ENCODE measurements at places on chromosomes 13 and 19.

DNA sequence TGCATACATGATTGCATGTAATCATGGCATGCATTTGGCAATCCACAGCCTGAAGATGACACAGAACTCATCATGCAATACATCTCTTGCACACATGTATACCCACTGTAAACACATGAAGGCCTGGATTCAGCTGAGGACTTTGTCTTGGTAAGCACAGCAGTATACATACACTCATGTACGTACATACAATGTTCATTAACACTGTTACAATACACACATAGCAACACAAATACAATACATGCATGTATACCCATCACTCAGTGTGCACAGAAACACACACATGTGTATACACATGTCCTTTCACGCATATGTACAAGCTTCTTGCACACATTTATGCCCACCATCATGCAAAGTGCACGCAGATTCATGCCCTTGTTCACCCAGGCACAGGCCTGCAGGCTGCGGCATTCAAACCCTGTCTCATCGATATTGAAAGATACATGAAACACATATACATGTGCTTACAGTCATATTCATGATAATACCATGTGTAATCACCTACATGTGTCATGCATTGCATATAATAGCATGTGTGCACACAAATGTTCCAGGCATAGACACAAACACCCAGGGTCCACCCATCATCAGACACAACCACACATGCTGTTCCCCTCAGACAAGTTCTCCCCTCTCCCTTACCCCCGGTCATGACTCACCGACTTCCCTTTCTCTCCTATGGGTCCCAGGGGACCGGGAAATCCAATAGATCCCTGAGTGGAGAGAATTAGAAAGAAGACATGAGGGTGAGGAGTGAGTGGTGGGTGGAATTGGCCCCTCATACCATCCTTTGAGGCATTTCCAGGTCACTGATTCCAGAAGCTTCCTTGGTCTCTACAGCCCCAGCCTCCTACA, 28.7 kb downstream of the COL5A3 start:
- DNase-seq, result no peak

DNA sequence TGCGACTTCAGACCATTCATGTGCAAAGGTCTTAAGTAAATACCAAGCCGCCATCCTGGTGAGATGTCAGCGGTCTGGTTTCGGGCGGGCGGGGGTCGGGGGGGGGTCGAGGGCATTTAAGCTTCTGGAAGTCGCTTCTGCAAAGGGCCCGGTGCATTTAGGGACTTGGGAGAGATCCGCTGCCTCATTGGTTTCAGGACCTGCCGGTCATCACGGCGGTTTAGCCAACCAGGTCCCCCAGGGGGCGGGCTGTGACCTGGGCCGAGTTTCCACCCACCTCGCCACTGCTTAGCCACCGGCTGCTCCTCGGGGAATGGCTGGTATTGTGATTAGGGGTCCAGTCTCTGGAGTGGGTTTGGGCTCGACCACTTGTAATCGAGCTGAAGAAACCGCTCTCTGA, 7.8 kb downstream of the ANKLE1 start:
- DNase-seq, result no peak

- no peak for DNase-seq
Observed at GRCh38 chr13:73532987-73533510, 474.2 kb downstream of the KLF5 start.

DNA sequence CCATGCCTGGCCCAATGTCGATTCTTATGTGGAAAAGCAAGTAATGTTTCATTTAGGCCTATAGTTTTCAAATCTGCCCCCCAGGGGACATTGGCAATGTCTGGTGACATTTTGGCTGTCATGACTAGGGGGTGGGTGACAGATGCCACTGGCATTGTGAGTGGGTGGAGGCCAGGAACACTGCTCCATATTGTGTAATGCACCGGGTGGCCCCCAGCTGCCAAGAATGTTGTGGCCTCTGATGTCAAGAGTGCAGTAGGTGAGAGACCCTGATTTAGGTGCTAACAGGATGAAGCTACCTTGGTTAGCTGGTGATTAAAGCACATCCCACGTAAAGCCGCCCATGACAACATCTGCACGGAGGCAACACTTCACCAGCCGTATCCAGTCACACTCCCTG, 10.8 kb downstream of the C19orf44 start:
- DNase-seq, result no peak

GRCh38 chr13:114103801-114104654, 28.4 kb downstream of the RASA3 start:
- DNase-seq, result no peak

GRCh38 chr13:109974354-109974753, 188.0 kb upstream of the IRS2 start:
- DNase-seq, result no peak

DNA sequence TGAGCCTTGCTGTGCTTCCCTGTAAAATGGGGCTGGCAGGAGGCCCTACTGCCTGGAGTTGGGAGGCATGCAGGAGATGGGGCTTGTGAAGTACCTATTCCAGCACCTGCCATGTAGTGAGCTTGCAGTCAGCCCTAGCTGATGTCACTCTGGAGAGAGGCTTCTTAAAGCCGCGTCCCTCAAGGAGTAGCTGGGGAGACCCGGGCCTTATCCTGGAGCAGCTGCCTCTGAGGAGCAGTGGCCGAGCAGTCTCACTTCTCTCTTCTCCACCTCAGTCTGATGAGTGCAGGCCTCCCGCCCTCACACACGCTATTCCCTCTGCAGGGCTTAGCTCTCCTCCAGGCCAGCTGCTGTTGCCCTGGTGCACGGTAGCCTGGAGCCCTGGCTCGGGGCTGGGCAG, 18.0 kb downstream of the CLASRP start:
- DNase-seq, result no peak

DNA sequence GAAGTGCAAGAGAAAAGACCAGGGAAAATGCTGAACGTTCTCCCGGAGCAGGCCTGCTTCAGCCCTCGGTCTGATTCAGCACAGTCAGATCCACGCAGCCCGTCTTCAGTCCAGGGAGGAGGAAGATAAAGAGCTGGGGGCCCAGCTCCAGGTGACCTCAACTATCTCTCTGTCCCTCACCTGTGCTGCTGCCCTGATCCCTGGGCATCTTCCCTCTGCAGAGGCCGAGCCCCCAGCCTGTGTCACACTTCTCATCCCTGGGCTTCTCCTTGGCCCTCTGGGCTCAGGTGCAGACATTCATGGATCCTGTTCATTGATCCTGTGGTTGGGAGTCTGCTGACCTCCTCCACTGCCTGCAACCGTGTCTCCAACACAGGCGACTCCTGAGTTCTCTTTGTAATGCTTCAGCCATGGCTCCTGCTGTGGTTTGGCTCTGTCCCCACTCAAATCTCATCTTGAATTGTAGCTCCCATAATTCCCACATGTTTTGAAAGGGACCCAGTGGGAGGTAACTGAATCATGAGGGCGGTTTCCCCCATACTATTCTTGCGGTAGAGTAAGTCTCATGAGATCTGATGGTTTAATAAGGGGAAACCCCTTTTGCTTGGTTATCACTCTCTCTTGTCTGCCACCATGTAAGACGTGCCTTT, 27.9 kb downstream of the COL4A2 start:
- DNase-seq, result no peak

- DNase-seq, result no peak
Observed at GRCh38 chr13:42333613-42334328, 61.8 kb downstream of the AKAP11 start.

- DNase-seq, result no peak
Observed at GRCh38 chr19:35085947-35086346, 29.7 kb upstream of the FXYD3 start.

GRCh38 chr13:106597186-106597585, 29.2 kb upstream of the ARGLU1 start:
- no peak for DNase-seq

DNA sequence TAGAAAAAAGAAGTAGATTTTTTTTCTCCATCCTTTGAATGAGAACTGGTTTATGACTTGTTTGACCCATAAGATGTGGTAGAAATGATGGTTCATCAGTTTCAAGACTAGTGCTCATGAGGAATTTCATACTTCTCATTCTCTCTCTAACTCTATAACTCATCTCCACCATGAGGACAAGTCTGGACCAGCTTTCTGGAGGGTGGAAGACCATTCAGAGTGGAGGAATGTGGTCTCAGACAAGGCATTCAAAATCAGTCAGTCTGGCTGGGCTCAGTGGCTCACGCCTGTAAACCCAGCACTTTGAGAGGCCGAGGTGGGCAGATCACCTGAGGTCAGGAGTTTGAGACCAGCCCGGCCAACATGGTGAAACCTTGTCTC, 3.5 kb upstream of the EID2 start:
- DNase-seq, result no peak

GRCh38 chr13:73212482-73212881, 153.7 kb downstream of the KLF5 start:
- DNase-seq, result no peak

GRCh38 chr13:112131081-112131712, 64.2 kb downstream of the SOX1 start:
- DNase-seq, result no peak

- DNase-seq, result no peak
Observed at GRCh38 chr19:39831679-39832078, 2.3 kb downstream of the DYRK1B start.

- DNase-seq, result no peak
Observed at GRCh38 chr19:16445238-16446107, 26.3 kb downstream of the EPS15L1 start.

- no peak for DNase-seq
Observed at GRCh38 chr19:41978470-41978869, 15.6 kb downstream of the ATP1A3 start.

GRCh38 chr13:74661851-74662250, 527.6 kb upstream of the KLF12 start:
- no peak for DNase-seq

DNA sequence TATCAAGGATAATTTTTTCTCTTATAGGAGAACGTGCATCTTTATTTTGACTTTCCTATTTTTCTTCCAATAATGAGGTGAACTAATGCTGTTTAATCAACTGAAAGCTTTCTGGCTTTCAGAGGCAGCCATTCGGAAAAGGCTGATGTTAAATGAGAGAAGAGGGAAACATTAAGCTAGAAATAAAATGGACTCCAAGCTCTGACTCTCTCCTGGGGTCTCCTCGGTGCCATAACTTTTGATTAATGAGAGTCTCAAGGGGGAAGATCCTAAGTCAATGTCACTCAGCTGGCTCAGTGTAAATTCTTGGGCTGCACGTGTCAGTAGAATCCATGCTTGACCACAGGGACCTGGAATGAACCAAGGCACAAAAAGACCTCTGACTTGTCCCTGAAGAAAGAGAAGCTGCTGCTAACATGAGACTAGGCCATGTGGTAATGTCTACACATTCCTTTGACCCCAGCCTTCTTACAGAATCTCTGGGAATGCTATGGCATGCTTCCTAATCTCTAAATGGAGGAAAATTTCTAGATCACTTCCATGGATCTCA, 152.2 kb upstream of the RFC3 start:
- no peak for DNase-seq

DNA sequence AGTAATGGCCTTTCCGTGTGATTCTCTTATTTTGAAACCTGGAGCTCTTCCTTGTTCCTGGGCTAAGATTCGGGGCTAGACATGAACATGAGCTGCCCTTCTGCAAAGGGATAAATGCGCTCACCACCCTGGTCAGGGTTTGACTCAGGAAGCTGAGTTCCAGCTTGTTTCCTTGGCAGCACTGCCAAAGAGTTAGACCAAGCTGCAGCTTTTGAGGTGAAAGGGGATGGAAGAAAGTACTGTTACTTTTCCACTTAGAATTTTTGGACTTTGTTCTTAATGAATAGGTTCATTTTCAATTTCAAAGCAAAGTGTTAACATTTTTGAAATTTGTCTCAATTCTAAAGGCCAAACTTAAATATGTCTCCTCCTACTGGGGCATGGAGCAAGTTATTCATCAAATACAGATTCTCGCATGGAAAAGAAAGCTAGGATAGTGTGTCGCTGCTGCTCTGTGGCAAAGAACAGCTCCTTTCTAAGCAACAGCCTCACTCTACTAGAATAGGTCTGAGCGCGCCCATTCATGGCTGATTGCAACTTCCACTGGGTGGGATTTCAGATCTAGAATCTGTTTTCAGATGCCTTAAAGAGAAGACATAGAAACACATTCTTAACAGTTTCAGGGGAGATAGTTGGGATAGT, 2.2 kb downstream of the RGCC start:
- no peak for DNase-seq

GRCh38 chr19:28839455-28839854, 373.5 kb downstream of the UQCRFS1 start:
- DNase-seq, result no peak

- no peak for DNase-seq
Observed at GRCh38 chr13:108984251-108984920, 355.0 kb downstream of the MYO16 start.

DNA sequence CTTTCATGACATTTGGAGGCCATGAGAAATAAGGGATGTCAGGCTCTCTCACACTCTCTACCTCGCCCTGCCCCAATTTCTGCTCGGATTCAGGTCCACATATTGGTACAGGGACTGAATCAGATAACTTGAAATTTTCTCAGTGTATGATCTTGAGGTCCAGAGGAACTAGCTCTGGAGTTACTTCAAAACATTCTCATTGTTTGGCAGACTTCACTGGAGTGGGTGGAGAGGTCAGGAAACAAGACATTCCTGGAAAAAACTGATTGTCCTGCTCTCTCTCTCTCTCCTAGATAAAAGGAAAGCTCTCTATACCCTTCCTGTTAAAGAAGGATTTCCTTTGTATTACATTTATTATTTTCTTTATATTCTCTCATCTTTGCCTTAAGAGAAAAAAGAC, 428.1 kb upstream of the DACH1 start:
- no peak for DNase-seq

GRCh38 chr13:73851104-73851503, 283.1 kb downstream of the KLF12 start:
- no peak for DNase-seq

GRCh38 chr13:26262156-26262555, 8.2 kb downstream of the CDK8 start:
- no peak for DNase-seq

GRCh38 chr13:97945342-97945741, 8.1 kb upstream of the IPO5 start:
- no peak for DNase-seq

DNA sequence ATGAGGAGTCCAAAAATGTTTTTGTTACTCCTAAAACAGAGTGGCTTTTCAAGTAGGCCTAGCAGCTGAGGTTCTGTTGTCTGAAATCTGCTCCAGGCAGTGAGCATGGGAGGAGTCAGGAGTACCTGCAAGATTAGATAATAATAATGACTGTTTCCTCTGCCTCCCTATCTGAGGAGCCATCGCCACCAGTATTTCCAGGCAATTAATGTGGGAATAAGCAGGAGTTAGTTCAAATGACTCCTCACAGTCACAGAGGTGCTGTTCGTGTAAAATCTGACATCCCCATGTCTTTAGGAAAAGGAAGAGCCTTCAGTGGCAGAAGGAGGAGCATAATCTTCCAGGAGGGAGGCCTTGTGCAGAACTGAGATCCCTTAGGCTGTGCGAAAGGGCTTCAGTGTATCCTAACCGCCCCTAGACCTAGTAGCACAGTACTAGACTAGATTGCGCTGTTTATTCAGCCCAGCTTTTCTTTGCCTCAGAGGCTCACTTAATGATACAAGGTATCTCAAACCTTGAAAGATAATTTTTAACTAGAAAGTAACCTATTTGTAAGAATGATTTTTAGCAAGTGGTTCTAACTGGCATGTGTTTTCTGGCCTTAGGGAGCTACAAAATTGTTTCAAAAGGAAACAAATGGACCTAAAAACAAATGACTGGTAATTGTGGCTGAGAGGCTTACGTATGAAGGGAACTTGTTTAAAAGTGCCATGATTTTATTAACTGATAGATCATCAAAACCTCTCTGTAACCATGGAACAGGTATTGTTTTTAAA, 49.0 kb downstream of the FREM2 start:
- DNase-seq, result no peak

- DNase-seq, result no peak
Observed at GRCh38 chr19:23882493-23882892, 32.2 kb upstream of the ZNF726 start.

GRCh38 chr13:44439452-44440024, 65.9 kb downstream of the SERP2 start:
- DNase-seq, result no peak

All from NCI-H774 (cell line).